ENCODE measurements at places on chromosomes 6 and 20. TPM values are rescaled to one million over a fixed set of nuclear protein-coding genes. Genes with fewer than 3 reads are reported as not detected.

Gene DUSP15
- 20.7 TPM for polyA plus RNA-seq

GRCh38 chr6:168956141-168956838, 297.4 kb downstream of the THBS2 start:
- no peak for DNase-seq

DNA sequence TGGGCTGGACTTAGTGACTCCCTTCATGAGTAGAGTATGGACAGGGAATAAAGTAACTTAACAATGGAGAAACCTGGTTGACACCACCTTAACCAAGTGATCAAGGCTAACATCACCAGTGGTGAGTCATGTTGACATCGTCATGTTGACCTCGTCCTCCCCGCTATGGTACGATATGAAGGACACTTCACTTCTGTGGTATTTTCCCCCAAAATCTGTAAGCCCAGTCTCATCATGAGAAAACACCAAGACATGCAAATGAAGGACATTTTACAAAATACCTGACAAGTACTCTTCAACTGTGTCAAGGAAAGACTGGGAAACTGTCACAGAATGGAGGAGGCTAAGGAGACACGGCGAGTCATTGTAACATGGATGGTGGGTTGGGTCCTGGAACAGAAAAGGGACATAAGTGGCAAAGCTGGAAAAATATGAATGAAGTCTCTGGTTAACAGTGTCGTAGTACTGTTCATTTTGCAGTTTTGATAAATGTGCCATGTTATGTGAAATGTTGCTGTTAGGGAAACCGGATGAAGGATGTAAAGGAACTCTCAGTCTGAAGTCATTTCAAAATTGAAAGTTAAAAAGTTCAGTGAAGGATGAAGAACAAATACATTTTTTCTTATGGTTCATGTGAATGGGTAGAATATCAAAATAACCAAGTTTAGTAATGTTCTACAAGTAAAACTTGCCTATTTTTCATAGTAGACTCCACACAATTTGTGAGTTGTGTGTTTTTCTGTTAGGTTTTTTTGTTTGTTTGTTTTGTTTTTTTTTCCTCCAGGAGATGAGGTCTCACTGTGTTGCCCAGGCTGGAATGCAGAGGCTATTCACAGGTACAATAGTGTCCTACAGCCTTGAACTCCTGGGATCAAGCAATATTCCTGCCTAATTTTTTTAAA, 247.5 kb downstream of the TMEM242 start:
- DNase-seq, result no peak

GRCh38 chr6:21856844-21857243, 263.3 kb downstream of the SOX4 start:
- DNase-seq, result no peak

DNA sequence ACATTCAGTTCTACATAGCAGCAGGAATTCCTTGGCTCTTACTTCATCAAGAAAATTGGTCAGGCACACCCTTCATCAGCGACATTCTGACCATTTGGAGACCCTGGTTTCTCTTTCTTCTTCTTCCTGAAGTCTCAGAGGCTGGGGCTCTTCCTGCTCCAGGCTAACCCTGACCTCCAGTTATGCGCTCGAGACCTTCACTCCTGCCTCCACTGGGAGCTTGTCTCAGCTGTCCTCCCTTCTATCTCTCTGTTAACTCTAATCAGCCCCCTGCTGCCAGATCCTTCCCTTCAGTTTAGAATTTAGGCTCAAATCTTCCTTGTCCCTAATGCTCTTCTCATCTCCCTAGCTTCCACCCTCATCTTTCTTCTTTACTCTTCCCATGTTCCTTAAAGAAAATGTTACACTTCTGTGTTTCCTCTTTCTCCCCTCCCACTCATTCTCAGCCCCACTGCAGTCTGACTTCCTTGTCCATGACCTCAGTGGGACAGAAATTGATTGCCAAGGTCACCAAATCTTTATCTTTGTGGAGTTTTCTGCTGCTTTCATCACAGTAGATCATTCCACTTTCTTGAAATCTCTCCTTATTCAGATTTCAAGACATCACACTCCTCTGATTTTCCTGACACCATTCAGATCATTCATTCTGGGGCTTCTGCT, 8.4 kb upstream of the HLA-DOA start:
- no peak for DNase-seq

GRCh38 chr6:104940238-104940892, 16.5 kb upstream of the LIN28B start:
- no peak for DNase-seq

DNA sequence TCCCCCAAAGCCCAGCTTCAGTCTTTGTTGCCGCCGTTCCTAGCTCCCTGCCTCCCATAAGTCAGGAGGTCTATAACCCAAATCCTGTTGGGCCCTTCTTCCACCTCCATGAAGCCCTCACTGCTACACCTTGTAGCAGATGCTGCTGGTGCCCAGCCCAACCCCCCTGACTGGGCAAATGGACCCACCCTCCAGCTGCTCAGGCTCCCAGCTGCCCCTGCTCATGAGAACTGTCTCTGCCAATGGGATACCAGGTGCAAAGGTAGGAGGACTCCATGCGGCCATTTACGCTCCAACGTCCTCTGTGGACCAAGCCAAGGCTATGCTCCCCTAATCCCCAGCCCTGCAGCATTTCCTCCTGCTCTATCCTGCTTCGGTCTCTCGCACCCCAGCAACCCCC, 71.8 kb downstream of the JPH2 start:
- DNase-seq, result no peak

Gene FUT9
- 5.0 TPM for polyA plus RNA-seq

Gene TREM1
- 0.42 TPM for polyA plus RNA-seq

Gene C6orf15
- polyA plus RNA-seq, result not detected

Gene KIF25
- polyA plus RNA-seq, result 0.73 TPM

DNA sequence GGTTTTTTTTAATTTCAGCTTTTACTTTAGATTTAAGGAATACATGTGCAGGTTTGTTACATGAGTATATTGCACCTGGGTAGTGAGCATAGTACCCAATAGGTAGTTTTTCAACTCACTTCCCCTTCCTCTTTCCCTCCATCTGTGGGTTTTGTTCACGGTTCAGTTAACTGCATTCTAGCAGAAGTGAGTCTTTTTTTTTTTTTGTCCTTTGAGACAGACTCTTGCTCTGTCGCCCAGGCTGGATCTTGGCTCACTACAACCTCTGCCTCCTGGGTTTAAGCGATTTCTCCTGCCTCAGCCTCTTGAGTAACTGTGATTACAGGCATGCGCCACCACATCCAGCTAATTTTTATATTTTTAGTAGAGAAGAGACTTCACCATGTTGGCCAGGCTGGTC, 8.7 kb downstream of the UBR2 start:
- no peak for DNase-seq

Gene SPACA1
- not detected for polyA plus RNA-seq

- DNase-seq, result no peak
Measured at GRCh38 chr6:14957355-14958059, 288.4 kb upstream of the JARID2 start.

Gene C6orf163
- polyA plus RNA-seq, result 5.4 TPM

Gene NKX2-4
- polyA plus RNA-seq, result not detected

Gene BEND6
- 4.4 TPM for polyA plus RNA-seq

DNA sequence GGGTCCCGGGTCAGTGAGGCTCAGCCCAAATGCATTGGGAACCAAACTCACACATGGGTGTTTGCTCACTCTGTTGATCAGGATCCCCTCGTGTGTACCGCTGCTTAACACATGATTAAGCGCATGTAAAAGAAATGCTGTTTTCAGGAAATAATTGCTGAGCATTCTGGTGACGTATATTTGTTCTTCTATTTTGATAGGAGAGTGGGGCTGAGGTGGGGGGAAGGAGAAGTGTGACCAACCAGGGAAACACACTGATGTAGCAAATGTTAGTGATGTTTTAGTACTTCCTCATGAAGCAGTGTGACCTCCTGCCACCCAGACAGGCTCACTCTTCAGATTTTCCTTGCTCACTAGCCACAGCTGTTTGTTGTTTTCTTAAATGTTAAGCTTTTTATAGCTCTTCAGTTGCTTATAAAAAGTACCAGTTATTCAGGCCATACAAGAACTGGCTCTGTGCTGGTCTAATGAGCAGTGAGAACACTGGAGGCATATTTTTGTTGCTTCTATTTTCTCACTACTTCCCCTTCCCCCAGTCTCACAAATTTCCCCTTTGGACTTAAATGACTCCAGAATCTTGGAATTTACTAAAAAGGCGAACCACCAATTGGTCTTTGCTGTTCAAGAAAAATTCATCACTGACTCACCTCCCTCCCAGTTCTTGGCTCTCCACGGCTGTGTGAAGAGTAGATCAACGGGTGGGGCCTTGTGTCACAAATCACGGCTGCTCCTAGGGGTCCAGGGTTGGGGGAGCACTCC, 79.2 kb upstream of the BACH2 start:
- DNase-seq, result no peak

GRCh38 chr20:11852811-11853210, 64.9 kb upstream of the BTBD3 start:
- no peak for DNase-seq

DNA sequence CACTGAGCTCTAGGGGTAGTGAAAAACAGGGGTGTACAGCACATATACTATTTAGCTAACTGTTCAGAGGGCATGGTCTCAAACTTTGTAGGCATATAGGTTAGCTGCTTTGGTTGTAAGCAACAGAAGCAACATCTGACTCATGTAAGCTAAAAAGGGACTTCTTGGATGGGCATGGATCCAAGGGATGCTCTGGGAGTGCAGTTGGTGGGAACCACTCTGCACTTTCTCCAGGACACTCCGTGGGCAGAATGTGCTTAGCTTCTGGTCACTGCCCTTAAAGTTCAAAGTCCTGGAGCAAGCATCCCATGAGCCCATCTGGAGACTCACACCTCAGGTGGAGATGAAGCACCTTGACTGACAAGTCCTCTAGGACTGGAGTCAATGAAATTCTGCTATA, 11.5 kb downstream of the APCDD1L start:
- no peak for DNase-seq

DNA sequence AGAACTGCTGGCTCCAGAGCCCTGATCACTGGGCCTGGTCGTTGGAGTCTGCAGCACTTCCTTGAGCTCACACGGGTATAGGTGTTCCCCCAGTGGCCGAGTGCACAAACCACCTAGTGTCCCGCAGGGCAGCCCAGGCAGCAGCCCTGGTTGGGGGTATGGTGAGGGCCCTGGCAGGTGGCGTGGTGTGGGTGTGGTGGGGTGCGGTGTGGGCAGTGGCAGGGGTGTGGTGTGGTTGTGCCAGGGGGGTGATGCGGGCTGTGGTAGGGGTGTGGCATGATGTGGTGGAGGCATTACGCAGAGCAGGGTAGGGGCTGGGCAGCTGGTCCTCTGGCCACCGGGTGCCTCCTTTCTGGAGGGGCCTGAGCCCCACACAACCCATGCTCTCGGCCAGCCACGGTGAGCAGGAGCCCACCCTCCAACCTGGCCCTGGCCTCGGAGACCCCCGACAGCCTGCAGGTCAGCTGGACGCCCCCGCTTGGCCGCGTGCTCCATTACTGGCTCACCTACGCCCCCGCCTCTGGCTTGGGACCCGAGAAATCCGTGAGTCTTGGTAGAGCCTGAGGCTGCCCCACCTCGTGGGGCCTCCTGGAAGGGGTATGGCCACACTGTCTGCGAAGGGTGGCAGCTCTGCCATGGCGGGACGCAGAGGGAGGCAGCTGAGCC, 20.5 kb downstream of the COL20A1 start:
- DNase-seq, result no peak

Gene OTOR
- polyA plus RNA-seq, result 0.11 TPM

DNA sequence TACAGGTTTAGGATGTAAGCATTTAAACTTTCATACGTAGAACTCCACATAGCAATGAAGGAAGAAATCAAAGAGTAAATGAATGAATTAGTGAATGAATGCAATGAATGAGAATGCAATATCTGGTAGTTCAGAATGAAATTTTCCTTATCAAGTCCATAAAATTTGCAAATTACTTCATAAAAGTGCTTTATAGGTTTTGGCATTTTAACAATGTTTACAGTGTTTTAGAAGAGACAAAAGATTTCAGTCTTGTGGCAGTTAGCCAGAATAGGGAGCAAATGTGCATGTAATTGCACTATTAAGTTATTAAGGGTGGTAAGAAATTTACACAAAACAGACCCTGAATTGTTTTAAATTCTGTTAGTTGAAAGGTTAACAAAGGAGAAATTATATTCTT, 739.4 kb upstream of the FLRT3 start:
- no peak for DNase-seq

DNA sequence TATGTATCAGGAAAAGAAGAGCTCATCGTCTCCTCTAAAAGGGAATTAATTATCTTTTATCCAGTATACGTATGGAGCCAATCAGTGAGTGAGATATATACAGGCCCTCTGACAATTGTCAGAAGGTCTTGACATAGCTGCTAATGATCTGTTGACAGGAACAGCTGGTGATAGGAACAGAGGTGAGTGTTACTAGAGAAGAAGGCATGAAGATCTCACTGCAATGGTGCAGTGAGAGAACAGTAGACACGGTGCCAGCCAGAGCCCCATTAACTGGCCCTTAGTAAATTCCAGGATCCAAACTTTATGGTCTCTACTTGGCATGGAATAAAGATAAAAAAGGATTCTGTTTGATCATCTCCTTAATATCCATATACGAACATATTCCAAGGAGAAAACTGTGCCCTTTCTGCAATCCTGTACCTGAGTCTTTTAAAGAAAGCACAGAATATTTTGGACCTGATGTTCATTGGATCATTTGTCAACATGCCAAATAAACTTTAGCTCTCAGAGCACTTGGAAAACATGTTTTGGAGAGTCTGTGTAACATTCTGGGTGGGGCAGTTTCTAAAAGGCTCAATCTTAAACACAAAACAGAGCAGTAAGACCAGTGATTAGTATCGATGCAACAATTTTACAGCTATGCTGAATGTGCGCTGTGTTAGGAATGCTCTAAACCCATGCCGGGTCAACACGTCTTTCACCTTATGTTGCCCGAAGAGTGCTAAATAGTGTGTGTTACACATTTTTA, 135.8 kb upstream of the CITED2 start:
- no peak for DNase-seq

Gene SYNE1
- polyA plus RNA-seq, result 99.2 TPM

- DNase-seq, result no peak
Measured at GRCh38 chr20:30949761-30950160, 307.7 kb upstream of the DEFB115 start.

DNA sequence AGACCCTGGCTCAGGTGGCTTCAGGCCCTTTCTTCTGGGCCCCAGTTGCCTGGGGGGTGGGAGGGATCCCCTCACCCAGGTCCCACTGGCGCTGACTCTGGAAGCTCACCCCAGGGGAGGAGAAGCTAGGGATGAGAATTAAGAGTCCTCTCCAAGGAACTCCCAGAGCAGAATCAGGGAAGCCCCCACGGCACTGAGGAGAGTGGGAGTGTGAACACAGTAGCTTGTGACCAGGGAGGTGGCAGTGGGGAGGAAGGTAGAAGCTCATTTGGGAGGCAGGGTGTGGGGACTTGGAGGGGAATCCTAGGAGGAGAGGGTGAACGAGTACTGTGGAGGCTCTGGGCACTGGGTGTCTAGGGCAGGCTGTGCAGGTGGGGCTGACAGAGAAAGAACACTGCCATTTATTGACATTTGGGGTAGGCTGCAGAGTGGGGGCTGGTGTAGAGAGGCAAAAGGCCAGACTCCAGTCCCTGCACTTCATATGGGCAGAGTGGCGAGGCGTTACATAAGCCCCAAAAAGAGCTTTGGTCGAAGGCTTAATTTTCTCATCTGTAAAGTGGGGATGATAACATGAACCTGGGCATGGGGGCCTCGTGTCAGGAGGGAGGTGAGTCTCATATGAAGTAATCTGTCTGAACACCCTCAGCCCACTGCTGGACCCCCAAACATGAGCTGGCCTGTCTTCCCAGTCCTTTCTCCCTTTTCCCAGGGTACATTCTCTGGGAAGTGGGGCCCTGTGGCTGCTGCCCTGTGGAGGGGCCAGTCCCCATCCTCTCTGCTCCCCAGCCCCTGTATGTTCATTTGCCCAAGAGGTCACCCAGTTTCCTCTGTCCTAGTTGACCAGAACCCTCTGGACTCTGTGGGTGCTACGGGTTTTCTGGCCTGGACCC, 80.5 kb downstream of the VEGFA start:
- no peak for DNase-seq

All from left renal cortex interstitium (tissue), 4 donors.